ENCODE measurements at places on chromosomes 6 and 20.

GRCh38 chr6:55399351-55399750, 72.1 kb downstream of the GFRAL start:
- no peaks in the 10 kb centered on the region for H3K27me3 ChIP-seq
- no peak overlapping the region for H3K4me3 ChIP-seq
- no peak for ATAC-seq
- H3K4me1 ChIP-seq, result no peaks in the 10 kb centered on the region

DNA sequence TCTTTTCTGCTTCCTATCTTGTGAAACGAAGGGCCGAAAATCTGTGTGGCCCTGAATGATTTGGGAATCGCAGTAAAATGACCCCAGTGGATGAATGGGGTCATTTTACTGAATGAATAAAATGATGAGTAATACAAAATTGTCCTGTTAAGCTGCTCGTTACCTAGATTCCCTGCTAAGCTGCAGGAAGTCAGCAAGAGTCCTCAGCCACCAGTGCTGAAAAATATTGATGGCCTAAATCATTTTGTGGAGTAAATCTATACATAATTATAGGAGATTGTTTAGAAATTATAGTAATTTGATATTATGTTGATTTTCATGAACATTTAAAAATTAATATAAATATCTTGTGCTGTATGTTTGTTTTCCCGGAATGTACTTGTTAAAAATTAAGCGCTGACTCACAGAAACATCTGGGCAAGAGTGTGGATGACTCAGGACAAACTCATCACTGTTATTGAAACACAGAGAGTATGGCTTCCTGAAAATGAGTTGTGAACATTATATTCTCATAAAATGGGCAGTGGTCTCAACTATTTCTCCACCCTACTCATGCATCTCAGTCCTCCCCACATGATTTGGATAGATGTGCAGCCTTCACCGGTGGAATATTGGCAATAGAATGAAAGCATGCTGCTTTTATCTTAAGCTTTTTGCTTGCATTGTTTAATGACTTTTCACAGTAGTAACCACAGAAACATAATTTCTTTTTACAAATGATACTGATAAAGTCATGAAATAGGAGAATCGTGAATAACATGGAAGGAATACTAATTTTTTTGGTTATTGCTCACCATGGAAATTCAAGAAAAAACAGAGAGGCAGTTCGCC, 36.2 kb upstream of the RGS17 start:
- H3K4me3 ChIP-seq, result no peak overlapping the region
- H3K27me3 ChIP-seq, result no peaks in the 10 kb centered on the region
- no peaks in the 10 kb centered on the region for H3K4me1 ChIP-seq
- no peak for ATAC-seq
- no peaks in the 10 kb centered on the region for H3K36me3 ChIP-seq

DNA sequence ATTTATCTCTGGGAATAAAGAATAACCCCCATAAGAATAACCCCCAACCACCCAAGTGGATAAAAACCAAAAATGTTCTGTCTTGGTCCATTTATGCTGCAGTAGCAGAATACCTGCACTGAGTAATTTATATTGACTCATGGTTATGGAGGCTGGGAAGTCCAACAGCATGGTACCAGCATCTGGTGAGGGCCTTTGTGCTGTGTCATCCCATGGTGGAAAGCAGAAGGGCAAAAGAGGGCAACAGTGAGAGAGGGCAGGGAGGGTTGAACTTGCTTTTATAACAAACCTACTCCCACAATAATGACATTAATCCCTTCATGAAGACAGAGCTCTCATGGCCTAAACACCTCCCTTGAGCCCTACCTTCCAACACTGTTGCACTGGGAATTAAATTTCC, 133.7 kb downstream of the ERMARD start:
- no peaks in the 10 kb centered on the region for H3K4me1 ChIP-seq
- no peaks in the 10 kb centered on the region for H3K36me3 ChIP-seq
- H3K4me3 ChIP-seq, result no peak overlapping the region
- no peak for ATAC-seq

DNA sequence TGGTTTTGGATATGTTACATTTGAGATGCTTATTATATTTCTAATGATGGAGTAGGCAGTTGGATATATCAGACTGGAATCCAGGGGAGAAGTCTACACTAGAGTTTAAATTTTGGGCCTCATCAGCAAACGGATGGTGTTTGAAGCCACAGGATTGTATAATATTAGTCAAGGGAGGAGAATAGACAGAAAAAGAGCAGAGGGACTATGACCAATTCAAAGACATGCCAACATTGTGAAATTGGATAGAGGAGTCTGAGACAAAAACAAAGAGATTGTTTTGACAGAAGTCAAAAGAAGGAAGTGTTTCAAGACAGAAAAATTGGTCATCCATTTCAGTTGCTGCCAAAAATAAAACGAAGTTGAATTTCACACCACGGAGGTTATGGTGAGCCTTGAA, 66.5 kb downstream of the NOX3 start:
- H3K4me3 ChIP-seq, result no peak overlapping the region
- H3K4me1 ChIP-seq, result peaks cover 3% of the 10 kb centered on the region
- H3K27me3 ChIP-seq, result peaks cover 10% of the 10 kb centered on the region
- ATAC-seq, result no peak
- H3K27ac ChIP-seq, result no peak overlapping the region

DNA sequence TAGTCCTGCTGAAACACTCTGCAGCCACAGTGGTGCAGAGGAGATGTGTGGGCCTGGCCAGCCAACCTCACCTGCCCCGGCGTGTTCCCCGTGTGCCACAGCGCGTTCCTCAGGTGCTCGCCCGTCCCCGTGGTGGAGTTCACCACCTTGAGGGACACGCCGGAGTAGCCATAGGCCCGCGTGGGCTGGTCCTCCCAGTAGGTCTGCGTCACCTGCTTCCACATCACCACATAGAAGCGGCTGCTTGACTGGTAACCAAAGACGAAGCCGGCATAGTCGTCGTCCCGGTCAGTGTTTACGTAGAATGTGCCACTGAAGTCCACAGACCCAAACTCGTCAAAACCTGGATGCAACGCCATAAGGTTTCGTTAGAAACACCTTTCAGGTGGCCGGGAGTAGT, 31.5 kb downstream of the THBS2 start:
- no peaks in the 10 kb centered on the region for H3K36me3 ChIP-seq
- no peak for ATAC-seq
- H3K27ac ChIP-seq, result no peak overlapping the region

GRCh38 chr20:1805161-1805581, 90.0 kb upstream of the SIRPA start:
- no peak overlapping the region for H3K4me3 ChIP-seq
- H3K36me3 ChIP-seq, result no peaks in the 10 kb centered on the region
- H3K4me1 ChIP-seq, result peaks cover 6% of the 10 kb centered on the region
- ATAC-seq, result no peak
- H3K27me3 ChIP-seq, result peaks cover 64% of the 10 kb centered on the region
- H3K27ac ChIP-seq, result no peak overlapping the region

- no peak overlapping the region for H3K27ac ChIP-seq
- no peaks in the 10 kb centered on the region for H3K27me3 ChIP-seq
- no peak for ATAC-seq
- H3K4me1 ChIP-seq, result peaks cover 22% of the 10 kb centered on the region
- no peaks in the 10 kb centered on the region for H3K36me3 ChIP-seq
- H3K4me3 ChIP-seq, result no peak overlapping the region
These were observed 36.6 kb upstream of the DUSP22 start for GRCh38 chr6:255751-256083.

DNA sequence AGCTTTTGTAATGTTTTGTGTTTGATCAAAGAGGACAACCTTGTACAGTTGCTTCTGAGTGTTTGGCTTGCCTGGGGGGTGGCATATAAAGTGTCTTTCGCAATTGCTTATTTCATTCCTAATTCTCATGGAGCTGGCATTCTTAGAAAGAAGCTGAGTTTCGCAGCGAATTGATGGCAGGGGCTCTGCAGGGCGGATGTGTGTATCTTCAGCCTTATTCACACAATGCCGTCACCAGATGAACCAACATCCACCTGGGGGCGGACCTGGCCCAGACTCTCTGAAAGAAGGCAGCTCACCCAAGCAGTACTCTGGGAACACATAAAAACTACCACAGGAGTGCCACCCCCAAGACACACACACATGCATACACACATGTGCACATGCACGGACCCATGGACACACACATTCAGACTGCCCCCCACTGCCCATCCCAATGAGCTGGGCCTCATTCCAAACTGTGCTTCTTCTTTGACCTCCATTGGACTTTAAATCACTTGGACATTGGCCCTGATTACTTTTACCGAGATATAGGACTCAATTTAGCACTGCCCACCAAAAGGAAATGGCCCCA, 55.4 kb upstream of the FOXQ1 start:
- no peak for ATAC-seq
- no peaks in the 10 kb centered on the region for H3K36me3 ChIP-seq
- H3K4me1 ChIP-seq, result no peaks in the 10 kb centered on the region
- H3K4me3 ChIP-seq, result no peak overlapping the region
- no peak overlapping the region for H3K27ac ChIP-seq

DNA sequence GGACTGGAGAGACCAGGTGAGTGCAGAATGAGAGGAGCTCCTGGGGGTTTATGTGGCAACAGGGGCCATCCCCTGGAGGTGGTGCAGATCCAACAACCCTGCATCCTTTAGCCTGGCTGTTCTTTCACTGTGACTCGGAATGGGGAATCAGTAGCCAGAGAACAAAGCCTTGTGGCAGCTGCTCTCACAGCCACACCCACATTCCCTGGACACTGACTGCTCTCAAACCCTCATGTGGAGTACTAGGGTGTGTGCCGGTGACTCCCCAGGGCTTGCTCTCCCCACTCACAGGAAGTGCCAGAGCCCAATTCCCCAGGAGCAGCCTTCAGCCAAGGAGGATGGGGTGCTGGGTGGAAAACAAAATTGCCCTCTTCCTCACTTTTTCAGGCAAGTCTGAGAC, 30.2 kb upstream of the GGTLC1 start:
- ATAC-seq, result no peak
- H3K4me1 ChIP-seq, result peaks cover 3% of the 10 kb centered on the region
- H3K27me3 ChIP-seq, result peaks cover 9% of the 10 kb centered on the region
- H3K4me3 ChIP-seq, result no peak overlapping the region
- H3K36me3 ChIP-seq, result no peaks in the 10 kb centered on the region
- no peak overlapping the region for H3K27ac ChIP-seq

DNA sequence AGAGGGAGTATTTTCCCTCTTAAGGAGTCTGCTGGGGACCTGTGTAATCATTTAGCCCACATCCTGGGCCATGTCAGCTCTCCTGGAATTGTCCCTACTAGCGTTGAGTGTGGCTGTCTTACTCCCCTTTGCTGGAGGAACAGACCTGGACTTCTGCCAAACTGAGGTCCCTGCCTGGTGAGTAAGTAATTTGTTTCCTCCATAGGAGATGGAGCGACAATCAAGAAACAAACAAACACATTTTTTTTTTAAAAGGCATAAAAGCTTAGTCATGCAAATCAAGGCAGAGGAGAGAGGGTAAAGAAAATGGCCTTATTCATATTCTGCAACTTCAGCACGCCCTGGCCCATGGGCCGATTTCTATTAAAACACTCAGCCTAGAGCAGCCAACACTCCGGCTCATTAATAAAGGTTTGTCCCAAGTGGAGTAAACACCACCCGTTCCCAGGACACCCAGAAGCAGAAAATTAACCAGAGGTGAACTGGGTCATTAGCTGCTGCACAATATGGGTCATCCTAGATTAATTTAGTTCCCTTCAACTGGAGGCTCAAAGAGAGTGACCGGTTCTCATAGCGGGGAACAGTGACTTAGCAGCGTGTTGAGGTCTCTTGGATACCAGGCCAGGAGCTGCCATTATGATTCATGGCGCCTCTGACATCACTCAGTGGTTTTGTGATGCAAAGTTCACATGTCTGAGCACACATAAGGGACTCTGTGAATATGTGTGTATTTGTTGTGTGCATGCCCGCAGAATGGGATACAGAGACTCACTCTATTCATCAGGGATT, 165.0 kb upstream of the SULF2 start:
- ATAC-seq, result no peak
- no peak overlapping the region for H3K4me3 ChIP-seq
- H3K36me3 ChIP-seq, result no peaks in the 10 kb centered on the region
- H3K4me1 ChIP-seq, result no peaks in the 10 kb centered on the region

DNA sequence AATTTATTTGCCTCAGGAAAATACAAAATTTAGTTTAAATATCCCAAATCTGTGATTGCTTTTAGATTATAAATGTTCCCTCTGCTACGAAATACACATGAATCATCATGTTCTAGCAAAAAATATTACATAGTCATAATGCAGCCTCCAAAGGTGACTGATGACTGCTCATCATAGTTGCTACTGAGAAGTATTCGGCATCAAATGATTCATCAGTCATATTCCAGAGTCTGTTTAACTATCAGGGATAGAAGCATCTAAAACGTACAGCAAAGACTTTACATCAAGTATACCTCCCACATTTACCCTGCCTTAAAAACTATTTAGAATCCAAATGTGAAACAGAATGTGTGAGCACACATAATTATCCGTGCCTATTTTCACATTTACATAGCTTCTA, 626.0 kb downstream of the CDH26 start:
- no peak overlapping the region for H3K27ac ChIP-seq
- peaks cover 3% of the 10 kb centered on the region for H3K27me3 ChIP-seq
- H3K4me3 ChIP-seq, result no peak overlapping the region
- no peaks in the 10 kb centered on the region for H3K4me1 ChIP-seq

DNA sequence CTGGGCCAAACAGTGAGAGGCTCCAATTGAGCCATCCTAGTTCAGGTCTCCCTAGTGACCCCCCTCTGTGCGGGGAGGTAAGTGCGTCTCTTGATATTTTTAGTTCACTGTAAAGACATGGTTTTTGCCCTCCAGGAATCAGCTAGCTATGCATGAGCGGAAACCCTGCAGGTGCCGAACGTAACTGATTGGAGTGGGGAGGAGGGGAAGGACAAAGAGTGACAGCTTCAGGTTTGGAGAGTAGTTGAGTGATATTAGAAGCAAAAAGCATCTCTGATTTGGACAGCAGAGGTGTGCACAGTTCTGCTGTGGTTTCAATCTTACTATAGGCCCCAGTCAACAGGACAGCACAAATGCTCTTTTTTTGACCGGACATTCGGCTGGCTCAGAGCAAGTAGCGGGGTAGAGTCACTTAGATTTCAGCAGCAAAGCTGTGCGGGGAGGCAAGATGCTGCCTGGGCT, 31.8 kb downstream of the TBC1D7 start:
- no peaks in the 10 kb centered on the region for H3K27me3 ChIP-seq
- ATAC-seq, result no peak
- no peaks in the 10 kb centered on the region for H3K4me1 ChIP-seq
- no peak overlapping the region for H3K4me3 ChIP-seq
- H3K27ac ChIP-seq, result no peak overlapping the region

All from activated T-helper 17 cell treated with anti-CD3 and anti-CD28 coated beads, Interleukin-2, amount 50 U/mL, for 72 hours (primary cell).